ENCODE measurements at places on chromosomes 16 and 17.

DNA sequence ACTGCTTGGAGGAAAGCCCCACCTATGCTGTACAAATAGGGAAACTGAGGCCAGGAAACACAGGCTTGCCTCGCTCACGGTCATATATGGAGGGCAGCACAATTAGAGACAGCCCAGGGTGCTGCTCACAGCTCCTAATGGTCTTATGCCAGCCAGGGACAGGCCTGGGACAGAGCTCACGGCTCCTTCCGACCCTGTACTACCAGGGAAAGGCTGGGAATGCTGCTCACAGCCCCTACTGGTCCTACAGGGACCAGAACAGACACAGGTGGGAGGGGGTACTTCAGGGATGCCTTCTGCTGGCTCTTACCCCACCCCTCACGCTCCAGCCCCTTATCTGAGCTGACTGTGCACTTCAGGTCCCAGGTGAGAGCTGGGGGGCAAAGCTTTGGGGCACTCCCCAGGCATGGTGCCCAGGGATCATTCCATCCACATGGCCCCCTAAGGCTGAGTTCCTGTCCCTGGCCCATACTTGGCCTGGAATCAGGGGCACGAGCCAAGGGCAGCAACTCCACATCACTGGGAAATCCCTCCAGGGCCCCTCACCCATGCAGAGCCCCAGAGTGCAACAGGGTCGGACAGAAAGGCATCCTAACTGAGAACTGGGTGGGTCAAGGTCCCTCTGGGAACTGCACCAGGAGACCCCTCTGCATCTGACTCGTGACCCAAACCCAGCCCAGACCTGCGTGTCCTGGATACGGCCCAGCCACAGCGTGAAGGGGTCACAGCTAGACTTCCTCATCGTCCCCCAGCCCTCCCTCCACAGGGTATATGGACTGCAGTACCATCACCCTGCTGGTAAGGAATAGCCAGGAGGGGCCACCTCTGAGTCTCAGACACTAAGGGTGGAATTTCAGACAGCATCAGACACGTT is 5.9 kb downstream of the RHBDF1 start:
- no peak for DNase-seq

DNA sequence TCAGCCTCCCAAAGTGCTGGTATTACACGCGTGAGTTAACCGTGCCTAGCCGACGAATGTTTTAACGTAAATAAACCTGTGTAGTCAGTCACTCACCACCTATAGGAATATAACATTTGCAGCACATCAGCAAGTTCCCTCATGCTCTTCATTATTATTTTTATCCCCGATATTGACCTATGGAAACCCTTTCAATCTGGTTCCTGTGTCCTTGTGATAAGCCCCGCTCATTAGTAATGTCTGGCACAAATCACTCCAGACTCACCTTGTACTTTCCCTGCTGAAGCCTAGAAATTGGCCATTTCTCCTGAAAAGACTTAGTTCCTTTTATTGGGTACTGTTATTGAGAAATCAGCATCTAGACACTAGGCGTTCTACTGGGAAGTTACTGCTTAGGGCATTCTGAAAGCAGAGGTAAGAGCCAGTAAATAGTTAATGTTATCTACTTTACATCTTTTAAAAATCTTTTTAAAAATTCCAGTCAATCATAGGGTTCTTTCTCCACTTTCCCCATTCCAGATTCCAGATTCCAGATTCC is 1.5 kb upstream of the PHKG2 start:
- no peak for DNase-seq

- no peak for DNase-seq
Observed at GRCh38 chr17:31401456-31402254, 10.2 kb downstream of the RAB11FIP4 start.

DNA sequence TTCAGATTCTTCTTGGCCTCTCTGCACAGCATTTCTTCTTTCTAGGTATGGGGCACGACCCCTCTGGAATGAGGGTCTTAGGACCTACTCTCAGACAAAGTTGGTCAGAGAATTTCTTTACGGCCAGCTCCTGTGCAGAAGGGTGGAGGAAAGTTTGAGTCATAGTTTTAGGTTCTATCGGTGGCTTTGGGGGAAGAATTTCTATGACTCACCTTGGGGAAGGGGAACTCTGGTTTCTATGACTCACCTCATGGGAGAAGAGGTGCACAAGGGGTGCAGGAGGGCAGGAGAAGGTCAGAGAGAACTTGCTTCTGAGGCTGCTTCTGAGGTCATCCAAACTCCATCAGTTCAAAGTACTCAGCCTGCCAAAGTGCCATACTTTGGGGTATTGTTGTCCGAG is 2.5 kb upstream of the ABCC12 start:
- no peak for DNase-seq

- no peak for DNase-seq
Observed at GRCh38 chr16:79370736-79371135, 229.8 kb downstream of the MAF start.

DNA sequence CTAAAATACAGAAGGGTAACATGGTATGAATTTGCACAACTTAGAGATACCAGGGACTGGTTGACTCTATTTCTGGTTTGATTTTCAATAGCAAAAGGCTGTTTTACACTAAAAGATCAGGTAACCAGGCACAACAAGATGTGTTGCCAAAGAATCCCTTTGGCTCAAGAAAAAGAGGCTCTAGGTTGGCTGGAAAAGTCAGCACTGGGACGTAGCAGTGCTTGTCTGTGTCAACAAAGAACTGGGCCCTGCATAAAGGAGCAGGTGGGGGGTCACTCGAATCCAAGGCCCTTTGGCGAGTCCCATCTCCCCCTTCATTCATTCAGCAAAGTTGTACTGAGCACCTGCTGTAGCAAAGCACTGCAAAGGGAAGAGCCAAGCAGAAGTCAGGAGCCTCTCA is 18.4 kb downstream of the SDR42E1 start:
- no peak for DNase-seq

DNA sequence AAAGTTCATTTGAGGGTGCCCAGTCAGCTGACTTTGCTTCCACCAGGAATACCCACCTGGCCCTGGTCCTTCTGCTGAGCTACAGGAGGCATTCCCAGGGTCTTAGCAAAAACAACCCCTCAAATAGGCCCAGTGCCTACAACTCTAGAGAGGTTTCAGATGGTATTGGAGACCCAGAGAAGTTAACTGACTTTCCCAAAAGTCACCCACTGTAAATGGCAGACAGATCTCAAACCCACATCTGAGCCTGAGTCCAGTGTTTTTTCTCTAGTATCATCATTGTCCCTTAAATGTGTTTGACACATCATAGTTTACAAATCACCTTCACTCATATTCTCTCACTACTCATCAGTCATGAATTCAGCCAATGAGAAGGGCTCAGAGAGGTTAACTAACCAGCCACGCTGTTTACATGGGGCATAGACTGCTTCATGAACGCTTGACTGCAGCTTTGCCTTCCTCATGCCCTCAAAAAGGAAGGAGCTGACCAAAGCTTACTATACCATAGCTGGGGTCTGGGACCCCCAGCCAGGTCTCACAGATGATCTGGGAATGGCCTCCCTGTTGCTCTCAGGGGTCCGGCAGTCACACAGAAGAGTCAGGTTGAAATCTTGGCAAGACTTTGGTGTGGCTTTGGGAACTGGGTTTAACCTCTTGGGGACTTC is 3.7 kb downstream of the PHOSPHO1 start:
- DNase-seq = no peak

DNA sequence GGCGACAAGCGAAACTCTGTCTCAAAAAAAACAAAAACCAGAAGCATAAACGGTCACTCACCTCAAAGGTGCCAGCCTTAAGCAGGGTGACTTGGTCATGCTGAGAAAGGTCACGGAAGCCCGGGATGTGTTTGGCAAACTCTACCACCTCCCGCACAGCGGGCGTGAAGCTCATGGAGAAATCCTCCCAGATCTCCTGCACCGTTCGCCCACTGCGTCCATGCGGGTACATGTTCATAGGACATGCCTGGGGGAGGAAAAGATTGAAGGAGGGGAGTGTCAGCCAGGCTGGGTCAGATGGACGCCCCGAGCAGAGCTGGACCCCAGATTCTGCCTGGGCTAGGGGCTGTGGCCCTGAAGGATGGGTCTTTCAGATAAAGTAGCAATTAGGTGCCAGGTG is 5.5 kb downstream of the NR1D1 start:
- peak; percentile 35 for DNase-seq

DNA sequence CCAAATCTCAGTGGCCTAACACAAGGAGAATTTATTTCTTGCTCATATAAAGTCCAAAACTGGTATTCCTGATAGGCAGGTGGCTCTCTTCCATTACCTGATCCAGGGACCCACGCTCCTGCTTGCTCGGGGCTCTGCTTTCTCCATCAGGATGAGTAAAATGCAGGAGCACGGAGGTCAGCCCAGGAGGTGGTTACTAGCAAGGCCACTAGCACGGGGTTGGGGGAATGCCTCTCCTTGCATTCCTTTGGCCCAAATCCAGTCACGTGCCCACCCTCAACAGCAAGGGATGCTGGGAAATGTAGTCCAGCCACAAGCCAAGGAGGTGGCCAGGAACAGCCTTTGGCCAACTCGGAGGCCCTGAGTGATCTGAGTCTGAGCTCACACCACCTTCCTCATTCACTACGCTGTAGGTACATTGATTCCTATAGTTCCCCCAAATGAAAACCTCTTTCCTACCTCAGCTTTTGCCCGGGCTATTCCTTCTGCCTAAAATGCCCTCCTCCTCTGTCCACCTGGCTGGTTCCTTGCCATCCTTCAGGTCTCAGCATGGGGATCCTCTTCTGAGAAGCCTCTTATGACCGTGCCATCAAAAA is 38.3 kb upstream of the HAPSTR1 start:
- DNase-seq = peak; percentile 51

DNA sequence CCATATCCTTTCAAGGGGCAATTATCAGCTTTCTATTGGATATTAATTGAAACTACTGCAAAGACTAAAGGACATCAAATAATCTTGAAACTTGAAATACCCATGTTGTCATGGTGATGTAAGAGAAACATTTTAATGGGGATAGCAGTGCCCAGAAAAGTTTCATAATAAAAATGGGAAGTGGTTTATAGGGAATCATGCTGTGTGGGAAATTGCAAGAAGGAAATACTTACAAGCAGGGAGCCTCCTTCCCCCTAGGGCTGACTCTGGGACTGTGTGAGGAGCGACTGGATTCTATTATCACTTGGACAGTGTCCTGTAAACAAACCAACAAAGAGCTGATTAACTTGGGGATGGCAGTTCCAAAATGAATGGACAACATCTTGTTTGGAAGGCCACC is 1393.1 kb upstream of the GOT2 start:
- DNase-seq = no peak

DNA sequence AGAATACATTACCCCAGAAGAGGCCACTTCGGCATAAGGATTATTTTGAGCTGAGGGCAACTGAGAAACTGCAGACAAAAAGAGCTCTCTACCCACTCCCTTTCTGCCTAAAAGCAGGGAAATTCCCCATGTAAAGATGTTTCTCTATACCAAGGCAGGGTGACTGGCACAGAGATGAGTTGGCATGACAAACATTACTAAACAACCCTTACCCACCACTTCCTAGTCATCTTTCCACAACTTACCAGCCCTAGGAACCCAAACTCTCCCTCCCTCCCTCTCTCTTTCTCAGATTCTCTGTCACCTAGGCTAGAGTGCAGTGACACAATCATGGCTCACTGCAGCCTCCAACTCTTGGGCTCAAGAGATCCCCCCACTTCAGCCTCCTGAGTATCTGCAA is 68.6 kb downstream of the EMP2 start:
- no peak for DNase-seq

DNA sequence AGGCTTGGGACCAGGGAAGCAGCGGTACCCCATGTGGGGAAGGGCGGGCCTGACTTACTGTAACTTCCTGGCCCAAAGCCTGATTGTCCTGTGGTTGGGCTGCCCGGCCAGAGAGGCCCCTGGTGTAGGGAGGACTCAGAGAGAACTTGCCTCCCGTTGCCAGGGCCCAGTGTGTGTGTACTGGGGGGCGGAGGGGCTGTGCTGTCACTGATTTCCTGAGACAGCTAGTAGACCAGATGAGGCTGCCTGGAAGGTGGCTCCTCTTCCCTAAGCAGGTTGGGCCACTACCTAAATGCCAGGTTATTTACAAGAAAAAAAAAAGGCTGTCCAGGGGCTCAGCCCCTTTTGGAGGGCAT is 16.7 kb downstream of the SOCS3 start:
- peak; percentile 68 for DNase-seq
